Motor neuron (in vitro differentiated cells): ENCODE measurements at places on chromosomes 2 and 18.
A peak's percentile ranks its signal among the peaks of the same experiment; 100 is the strongest.

GRCh38 chr2:160610041-160610440 lies 116.4 kb upstream of the RBMS1 start:
- ATAC-seq = no peak

- no peak for ATAC-seq
These were observed 36.5 kb upstream of the ARMC9 start for GRCh38 chr2:231161877-231162329.

DNA sequence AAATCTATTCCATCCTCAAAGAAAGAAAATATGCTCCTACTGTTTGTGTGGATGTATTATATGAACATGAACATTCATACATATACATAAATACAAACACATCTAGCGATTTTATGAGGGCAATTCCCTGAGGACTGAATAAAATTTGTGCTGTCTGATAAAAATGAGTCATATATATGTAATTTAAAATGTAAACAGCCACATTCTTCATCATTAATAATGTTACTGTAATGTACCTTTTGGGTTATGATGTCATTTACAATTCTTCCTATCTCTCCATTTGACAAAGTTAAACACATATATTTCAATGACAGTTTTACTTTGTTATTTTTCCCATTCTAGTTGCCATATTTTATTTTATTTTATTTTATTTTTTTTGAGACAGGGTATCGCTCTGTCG lies 91.3 kb upstream of the ZFP36L2 start:
- no peak for ATAC-seq

GRCh38 chr2:88751768-88752167 lies 60.3 kb downstream of the RPIA start:
- no peak for ATAC-seq

DNA sequence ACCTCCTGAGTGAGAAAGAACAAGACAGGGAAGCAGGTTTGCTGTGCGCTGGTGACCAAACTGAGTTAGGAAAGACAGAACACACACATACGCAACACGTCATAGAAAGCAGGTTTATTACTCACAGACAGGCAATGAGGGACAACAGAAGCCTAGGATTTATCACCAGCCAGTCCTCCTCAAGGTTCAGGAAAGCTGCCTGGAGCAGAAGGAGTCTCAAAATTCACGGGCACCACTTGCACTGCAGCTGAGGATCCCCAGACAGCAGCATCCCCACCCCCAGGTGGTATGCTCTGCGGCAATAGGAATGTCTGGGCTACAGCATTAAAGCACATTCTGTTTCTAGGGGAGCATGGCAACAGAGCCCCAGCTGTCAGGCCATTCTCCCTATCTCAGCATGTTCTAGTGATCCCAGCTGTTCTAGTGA lies 284.4 kb upstream of the RGPD4 start:
- ATAC-seq = peak; percentile 42

DNA sequence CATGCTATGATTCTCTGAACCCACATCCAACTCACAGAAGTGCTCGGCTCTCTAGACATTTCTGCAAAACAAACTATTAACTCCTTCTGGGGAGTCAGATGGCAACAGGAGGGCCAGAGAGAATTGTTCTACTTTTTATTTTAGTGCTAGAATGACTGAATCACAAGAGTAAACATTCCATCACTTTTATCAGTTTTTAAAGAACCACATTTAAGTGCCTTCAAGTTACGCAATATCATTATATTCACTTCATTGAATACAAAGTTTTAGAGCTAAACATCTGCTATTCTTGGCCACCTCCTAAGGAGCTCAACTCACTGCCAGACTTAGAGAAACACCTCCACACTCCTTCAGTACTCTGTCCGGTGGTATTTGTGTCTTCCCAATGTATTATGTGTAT lies 22.4 kb downstream of the B4GALT6 start:
- no peak for ATAC-seq

DNA sequence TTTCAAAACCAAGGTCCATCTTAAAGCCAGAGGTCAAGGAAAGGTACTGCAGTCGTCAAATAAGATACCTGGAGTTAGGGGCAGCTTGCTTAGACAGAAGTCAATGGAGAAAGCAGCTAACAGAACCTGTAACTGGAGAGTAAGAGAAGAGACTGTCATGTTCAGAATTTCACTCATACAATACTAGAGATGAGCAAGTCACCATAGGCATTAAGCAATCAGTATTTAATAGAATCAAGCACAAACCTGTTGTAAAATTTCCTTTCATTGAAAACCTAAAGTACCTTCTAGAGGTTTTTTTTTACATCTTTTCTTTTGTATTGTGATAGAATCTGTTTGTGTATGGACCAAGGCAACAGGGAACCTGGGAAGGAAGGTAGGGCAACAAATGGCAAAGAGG lies 183.4 kb upstream of the ERBB4 start:
- ATAC-seq = no peak

- ATAC-seq = peak; percentile 67
These were observed 129.0 kb downstream of the ERBB4 start for GRCh38 chr2:212409560-212409959.

DNA sequence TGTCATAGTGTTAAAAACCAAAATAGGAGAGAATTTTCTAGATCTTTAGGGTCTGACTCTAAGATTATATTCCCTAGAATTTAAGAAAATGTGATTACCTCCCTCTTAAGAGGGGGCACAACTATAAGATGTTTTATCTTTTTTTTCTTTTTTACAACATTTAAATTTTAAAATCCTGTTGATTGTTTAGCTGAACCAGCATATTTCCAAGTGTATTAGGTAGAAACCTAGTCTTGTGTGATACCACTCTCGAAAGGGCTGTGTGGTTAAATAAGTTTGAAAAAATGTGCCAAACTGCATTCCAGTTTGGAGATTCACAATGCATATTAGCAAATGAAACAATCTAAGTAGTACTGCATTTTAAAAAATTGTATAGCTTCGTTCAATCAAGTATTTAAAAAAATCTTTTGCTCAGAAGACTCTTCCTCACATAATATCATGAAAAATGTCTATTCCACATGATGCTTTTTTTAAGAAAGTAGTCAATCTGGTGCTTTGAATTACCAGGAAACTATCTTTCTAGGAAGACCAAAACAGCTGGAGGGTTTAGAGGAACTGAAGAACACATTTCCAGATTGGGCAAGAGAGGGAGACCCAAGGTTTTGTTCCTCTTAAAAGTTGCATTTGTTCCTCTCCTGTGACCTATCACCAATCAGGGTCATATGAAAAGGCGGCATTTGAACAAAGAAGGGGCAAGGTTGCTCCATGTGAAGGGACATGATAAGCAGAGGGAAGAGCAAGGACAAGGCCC lies 98.8 kb downstream of the DPP4 start:
- no peak for ATAC-seq

GRCh38 chr2:57899898-57900297 lies 146.7 kb upstream of the VRK2 start:
- no peak for ATAC-seq

- peak; percentile 70 for ATAC-seq
These were observed 146.6 kb upstream of the NCK2 start for GRCh38 chr2:105597806-105598803.

- ATAC-seq = no peak
These were observed 136.7 kb upstream of the SPHKAP start for GRCh38 chr2:228318218-228318617.

DNA sequence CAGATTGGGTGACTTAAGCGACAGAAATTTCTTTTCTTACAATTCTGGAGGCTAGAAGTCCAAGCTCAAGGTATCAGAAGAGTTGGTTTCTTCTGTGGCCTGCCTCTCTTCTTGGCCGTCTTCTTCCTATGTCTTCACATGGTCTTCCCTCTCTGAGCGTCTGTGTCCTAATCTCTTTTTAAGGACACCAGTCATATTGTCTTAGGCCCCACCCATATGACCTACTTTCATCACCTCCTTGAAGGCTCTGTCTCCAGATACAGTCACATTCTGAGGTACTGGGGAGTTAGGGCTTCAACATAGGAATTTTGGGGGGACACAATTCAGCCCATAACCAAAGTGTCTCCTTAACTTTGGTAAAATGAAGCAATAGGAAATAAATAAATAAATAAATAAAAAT lies 110.9 kb upstream of the EPC2 start:
- no peak for ATAC-seq

- no peak for ATAC-seq
These were observed 3.5 kb upstream of the EN1 start for GRCh38 chr2:118850901-118851415.

- no peak for ATAC-seq
These were observed 214.9 kb upstream of the CHST9 start for GRCh38 chr18:27400001-27400400.

- peak; percentile 44 for ATAC-seq
These were observed 180.6 kb downstream of the MTX2 start for GRCh38 chr2:176449852-176450251.

DNA sequence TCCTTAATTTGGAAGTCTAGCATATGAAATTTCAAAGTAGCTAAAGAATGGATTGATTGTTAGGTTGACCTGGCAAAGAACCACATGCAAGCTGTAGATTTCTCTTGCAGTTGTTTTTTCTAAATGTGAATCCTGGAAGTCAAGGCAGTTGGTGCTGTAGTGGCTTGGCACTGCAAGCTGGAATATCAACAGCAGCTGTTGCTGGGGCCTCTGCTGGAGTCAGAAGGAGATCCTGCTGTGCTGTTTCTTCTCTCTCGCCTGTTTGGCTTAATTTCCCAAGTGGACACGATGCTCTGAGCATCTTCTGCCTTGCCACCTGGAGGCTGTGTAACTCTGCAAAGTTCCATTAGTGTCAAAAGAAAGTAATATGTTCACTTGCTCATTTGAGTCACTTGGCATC lies 12.6 kb downstream of the PIK3C3 start:
- no peak for ATAC-seq

DNA sequence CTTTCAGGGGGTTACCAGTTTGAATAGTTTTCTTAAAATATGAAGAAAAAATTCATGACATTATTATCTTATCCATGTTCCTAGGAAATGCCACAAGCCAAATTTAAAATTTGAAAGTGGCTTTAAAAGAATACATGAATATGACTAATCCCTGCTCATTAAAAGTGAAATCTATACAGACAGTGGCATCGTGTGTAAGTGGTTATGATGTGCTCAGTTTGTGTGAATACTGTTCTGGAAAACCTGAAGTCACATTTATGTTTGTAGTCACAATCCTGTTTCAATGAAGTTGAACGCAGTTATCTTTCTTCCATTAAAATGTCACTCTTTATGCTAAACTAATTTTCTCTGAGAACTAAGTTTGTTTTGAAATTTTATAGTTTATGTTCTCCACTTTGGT lies 75.8 kb downstream of the GORASP2 start:
- no peak for ATAC-seq

DNA sequence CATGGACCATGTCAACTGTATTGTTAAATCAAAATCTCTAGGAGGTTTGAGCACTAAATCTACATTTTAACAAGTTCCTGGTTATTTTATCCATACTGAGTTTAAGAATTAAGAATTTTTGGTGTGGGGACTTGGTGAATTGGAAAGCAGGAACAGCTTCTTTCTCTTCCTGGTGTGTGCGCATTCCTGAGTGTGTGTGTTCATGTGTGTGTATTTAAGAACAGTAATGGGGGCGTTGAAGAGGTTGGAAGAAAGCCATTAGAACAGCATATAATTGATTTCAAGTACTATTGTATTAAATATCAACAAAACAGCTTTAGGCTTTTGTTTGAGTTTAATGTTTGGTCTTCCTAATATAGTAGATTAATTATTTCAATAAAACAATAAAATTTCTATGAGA lies 801.3 kb upstream of the ID2 start:
- no peak for ATAC-seq

- no peak for ATAC-seq
These were observed 534.1 kb downstream of the CNTNAP5 start for GRCh38 chr2:124559236-124559635.

- no peak for ATAC-seq
These were observed 134.3 kb downstream of the RDH14 start for GRCh38 chr2:18426174-18426573.

GRCh38 chr2:126655500-126656430 lies at the start of gene GYPC:
Gene GYPC (plus strand): TSS chr2:126656158. CDS start chr2:126656264, 106 bp downstream.
- peak; percentile 8 for ATAC-seq

DNA sequence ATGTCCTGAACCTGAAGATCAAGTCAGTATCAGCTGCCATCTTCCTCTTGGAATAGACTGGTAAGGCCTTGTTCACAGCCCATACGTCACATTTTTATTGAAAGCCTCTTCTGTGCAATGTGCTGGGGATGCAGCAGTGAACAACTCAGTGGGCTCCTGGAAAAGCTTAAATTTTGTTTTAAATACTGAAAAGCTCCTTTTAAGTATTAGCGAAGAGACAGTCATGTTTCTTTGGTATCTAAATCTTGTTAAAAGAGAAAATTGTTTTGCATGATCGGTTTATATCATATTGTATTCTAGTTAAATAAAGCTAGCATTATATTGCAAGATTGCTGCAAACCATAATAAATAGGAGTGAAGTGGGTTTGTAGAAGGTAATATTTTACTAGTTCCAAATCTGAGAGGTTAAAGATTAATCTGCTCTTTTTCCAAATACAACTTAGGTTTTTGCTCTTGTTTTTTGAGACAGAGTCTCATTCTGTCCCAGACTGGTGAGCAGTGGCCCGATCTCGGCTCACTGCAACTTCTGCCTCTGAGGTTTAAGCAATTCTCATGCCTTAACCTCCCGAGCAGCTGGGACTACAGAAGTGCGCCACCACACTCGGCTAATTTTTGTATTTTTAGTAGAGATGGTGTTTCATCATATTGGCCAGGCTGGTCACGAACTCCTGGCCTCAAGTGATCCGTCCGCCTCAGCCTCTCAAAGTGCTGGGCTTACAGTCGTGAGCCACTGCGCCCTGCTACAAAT lies 1.6 kb upstream of the RMDN2 start:
- ATAC-seq = no peak

GRCh38 chr2:66508484-66509071 lies 73.7 kb downstream of the MEIS1 start:
- peak; percentile 89 for ATAC-seq

GRCh38 chr2:66481100-66481549 lies 46.2 kb downstream of the MEIS1 start:
- peak; percentile 58 for ATAC-seq

DNA sequence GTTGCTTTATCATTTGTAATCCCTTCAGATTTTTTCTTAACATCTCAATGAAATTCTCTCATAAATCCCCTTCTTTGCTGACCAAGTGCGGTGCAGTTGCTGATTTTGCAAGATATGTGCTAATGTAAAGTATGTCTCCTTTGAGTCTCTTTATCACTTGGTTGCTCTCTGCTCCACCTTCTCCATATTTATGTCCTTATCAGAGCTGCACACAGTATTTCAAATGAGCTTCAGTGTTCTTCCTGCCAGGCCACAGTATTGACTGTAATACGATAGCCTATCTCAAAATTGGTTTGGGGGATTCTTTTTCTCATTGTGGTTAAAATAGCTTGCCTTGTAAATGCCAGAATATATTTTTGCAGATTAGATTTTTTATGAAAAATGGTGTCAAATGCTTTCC lies 32.2 kb downstream of the MAIP1 start:
- ATAC-seq = no peak

DNA sequence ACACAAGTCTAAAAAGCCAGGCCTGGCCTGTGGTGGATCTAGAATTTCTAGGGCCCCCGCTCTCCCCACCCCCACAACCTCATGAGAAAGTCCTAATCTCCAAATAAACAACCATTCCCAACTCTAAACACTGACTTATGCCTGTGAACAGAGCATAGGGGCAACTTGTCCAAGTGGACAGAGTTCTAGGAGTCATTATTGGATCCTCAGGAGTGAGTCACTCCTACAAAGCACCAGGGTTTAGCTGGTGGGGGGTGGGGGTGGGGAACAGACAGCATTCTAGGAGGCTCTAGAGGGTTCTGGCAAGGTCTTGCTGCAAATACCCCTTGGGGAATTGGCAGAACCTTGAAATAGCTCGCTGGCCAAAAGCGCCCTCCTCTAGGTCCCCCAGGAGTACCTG lies 83.3 kb downstream of the ZCCHC2 start:
- no peak for ATAC-seq

- ATAC-seq = no peak
These were observed 56.2 kb downstream of the ETAA1 start for GRCh38 chr2:67453310-67453709.
